ENCODE measurements at places on chromosomes 6 and 20.

- DNase-seq: no peak
These were observed 38.2 kb downstream of the NCR2 start for GRCh38 chr6:41373627-41373918.

DNA sequence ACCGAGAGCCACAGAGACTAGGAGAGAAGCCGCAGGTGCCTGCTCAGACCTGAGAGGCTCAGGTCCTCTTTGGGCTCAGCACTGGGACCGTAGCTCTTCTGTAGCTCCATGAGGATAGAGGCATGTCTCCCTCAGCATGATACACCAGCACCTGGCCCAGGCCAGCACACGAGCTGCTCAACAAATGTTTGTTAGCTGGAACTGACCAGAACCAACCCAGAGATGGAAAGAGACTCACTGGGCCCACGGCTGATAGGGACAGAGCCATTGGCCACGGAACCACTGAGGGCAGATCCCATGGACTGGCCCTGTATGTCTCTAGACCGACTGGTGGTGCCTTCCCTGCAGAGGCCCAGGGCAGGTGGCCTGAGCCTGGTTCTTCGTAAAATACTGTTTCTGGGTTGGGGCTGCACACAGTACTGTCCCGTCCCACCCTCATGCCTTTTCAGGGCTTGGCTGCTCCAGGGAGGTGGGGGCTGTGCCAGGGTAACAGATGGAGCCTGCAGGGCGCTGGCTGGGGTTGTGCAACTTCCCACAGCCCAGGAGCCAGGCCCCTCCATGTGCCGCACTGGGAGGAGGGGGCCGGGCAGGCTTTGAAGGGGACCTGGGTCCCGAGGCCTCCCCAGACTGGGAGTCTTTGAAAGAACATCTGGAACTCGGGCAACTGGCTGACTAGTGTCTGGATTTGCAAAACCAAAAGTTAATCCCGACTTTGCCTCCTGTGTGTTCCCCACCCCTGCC, 5.2 kb downstream of the C20orf204 start:
- no peak for DNase-seq

GRCh38 chr6:141700819-141701218, 431.9 kb upstream of the GJE1 start:
- peak; percentile 32 for DNase-seq

- DNase-seq: no peak
These were observed 81.0 kb downstream of the ATRN start for GRCh38 chr20:3551681-3552434.

- DNase-seq: no peak
These were observed 24.1 kb downstream of the LRFN2 start for GRCh38 chr6:40563111-40563510.

GRCh38 chr20:11847827-11848226, 69.9 kb upstream of the BTBD3 start:
- no peak for DNase-seq

DNA sequence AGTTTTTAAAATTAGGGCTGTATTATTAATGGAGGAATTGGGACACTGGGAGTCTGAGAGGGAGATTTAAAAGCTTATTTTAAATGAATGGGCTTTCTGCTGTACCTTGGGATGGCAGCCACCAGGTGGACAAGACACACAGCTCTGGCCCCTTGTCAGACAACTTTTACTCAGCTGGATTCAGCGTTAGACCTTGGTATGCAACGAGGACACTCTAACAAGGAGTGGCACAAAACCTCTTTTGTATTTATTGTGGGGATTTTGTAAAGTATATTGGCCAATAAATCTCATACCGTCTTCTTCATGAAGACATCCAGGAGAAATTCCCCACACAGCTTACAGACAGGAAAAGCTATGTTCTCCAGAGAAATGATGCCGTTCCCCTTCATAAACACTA, 105.7 kb downstream of the LCA5 start:
- DNase-seq: no peak

DNA sequence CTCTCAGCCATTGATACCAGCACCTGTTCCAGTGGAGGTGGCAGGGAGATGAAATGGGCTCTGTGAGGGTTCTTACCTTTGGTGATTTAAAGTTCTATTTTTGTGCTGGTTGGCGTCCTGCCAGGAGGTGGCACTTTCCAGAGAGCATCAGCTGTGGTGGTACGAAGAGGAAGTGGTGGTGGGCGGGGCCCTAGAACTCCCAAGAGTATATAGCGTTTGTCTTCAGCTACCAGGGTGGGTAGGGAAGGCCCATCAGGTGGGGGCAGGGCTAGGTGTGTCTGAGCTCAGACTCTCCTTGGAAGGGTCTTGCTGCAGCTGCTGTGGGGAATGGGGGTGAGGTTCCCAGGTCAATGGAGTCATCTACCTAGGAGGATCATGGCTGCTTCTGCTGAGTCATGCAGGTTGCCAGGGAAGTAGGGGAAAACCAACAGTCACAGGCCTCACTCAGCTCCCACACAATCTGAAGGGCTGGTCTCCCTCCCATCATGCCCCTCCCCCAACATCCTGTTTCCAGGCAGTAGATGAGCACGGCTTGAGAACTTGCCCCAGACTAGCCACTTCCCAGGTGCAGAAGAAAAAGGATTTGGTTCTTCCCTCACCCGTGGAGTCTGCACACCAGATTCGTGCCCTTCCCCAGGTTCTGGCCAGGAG, 46.6 kb downstream of the MOXD1 start:
- no peak for DNase-seq

DNA sequence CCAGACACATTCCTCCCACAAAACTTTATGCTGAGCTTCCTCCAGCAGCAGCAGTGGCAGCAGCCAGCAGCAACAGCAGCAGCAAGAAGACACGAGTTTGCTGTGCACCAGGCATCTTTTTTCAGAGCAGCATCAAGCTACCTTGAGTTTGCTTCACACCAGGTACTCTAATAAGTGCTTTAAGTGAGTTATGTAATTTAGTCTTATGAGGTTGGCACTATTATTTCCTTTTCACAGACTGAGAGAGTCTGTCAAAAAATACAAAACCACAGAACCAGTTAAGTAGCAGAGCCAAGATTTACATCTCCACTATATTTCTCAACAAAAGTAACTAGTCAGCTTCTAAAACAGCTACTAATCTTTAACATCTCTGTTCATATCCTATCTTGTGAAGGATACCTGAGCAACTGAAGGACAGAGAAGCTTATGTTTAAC, 23.7 kb downstream of the RANBP9 start:
- no peak for DNase-seq

GRCh38 chr20:56443654-56444540, 24.5 kb upstream of the RTF2 start:
- no peak for DNase-seq

GRCh38 chr6:39553860-39554802, 171.1 kb downstream of the KIF6 start:
- peak; percentile 44 for DNase-seq

DNA sequence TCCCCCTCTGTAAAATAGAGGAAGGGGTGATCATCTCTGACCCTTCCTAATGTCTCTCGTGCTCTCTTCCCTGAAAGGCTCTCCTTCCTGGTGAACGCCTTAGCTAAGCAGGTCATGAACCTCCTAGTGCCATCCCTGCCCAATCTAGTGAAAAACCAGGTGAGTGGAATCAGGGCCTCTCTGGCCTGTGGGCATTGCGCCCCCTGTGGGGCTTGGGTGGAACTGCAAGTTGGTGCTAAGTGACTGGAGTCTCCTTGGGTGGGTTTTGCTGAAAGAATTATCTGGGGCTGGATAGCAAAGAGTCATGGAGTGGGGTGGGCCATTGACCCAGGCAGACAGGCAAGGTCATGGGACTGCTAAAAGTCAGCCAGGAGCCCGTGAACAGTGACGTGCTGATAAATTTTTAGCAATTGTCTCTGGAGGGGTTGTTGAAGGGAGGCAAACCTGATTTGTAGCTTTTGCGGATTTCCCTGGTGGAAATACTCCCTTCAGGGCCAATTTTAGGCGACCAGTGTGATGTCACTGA, 8.9 kb downstream of the BPIFB1 start:
- DNase-seq: no peak

DNA sequence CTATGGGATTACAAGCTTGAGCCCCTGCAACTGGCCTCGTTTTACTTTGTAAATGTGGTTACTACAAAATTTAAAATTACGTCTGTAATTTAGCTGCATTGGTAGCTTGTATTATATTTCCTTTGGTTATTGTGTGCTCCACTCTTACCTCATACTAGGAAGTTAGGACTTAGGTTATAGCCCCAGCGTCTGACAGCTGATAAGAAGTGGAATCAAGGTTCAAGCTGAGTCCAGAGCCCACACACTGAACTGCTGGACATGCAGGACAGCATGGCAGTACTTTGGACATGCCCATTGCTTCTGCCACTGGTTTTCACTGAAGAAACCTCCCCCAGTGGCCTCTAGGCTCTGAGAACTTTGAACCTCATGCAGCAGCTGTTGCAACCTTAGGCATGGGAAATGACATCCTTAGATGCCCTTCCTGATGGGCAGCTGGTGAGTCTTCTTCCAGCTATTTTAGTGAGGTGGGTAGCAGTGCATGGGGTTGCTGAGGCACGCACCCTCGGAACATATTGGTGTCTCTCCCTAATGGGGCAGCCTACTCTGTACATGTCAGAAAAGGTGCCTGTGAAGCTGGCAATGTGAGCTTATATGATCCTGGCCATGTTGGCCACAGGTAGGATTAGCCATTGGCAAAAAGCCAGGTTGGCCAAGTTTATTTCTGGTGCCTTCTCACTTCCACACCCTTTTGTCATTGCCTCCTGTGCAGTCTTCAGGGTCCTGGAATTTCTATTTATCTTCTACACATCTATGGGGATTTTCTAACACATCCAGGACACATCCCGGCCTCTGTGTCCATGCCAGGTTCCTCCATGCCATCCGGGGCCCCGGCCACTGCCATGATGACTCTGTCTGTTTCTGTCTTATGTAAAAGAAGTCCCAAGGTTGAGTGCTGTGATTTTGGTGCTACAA, 85.3 kb downstream of the CDS2 start:
- no peak for DNase-seq

DNA sequence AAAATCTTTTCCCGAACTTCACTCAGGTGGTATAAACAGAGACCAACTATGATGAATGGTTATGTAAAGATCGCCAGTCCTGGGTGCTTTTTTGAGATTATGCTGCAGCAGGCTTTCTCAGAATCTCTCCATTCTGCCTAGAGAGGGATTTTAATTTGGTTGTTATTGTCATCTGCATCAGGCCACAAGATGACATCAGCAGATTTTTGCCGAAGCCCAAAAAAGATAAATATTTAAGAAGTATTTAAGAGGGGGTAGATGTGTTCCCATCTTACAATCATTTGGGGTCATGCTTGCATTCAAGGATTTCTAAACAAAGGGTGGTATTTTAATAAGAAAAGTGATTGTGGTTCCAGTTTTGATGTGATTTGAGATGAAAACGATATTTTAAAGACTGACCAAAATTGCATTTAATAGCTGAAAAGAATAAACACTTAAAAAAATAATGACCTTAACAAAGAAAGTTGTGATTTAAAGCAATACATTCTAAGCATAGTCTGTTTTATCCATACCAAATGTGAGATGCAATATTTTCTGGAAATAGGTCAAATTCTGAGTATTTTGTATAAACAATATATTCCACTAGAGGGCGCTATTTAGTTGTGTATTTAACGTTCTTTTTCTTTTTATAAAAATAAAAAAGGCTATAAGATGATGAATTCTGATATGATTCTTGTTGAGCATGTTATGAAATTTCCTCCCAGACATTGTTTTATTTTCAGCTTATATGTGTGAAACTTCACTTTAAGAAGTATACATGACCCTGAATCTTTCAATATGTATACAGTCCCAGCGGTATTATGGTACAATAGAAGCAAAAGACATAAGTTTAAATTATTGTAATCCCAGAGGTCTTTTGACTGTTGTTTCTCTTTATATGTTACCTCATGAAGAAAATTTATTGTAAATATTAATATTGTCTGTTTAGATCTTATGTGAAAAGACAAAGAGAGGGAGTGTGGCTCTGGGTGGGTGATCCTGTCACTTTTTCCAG, 51.0 kb upstream of the ZFP64 start:
- peak; percentile 43 for DNase-seq

GRCh38 chr6:152356016-152356415, 281.1 kb downstream of the SYNE1 start:
- peak; percentile 12 for DNase-seq

DNA sequence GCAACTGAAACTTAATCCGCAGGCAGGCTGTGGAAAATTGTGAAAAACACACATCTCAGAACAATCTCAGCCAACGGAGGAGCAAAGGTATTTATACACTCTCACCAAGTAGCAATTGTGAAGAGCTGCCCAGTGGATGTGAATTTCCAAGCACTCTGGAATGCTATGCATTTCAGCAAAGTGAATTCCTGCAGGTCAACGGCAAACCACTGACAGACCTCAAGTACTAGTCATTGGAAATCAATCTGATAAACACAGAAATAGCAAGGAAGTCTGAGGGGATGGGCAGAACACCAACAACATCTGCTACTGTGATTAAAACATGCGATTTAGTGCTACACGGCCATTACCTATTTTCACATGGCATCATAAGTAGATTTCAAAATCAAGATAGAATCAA, 429.1 kb downstream of the HTR1B start:
- peak; percentile 99 for DNase-seq

GRCh38 chr6:26249957-26250697, 114.9 kb upstream of the BTN3A2 start:
- peak; percentile 74 for DNase-seq

- no peak for DNase-seq
These were observed 73.1 kb downstream of the PLEKHG1 start for GRCh38 chr6:150672800-150673199.

DNA sequence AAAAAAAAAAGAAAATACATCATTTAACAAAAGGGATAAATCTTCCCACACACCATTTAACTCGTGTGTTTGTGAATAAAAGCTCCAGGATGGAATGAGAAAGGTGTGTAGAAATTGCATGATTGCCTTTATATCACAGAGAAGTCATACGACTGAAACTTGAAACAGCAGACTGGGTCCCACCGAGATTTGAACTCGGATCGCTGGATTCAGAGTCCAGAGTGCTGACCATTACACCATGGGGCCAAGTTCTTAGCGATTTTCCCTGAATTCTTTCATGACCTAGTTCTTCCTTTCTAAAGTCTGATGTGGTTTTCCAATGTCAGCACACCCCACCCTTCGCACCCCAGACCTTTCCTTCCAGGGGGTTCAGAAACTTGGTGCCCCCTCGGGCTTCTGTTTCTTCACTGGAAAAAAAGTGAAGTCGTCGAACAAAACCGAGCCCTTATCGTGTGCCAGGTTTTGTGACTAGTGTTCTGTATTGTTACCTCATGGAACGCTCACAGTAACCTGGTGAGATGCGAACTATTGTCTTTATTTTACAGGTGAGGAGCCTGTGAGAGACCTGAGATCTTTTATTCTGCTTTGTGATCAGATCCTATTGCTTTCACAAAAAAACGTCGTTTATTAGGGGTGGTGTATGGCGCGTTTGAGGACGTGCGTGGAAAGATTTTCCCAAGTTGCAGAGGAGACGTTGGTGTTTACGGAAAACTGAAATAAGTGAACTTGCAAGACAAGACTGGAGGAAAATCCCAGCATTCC, 120.8 kb downstream of the OR2B2 start:
- peak; percentile 85 for DNase-seq

DNA sequence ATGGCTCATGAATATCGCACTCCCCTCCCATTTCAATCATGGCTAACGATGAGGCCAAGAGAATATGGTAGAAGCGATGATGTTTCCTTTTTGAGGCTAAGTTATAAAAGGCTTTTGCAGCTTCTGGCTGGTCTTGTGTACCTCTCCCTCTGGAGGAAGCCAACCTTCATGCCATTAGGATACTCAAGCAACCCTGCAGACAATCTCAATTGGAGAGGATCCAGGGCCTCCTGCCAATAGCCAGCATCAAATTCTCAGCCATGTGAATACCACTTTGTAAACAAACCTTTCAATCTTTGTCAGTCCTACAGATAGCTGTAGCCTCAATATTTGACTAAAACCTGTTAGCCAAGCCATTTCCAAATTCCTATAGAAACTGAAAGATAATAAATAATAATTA, 738.4 kb downstream of the KIF16B start:
- no peak for DNase-seq

GRCh38 chr20:34316196-34316814, 13.2 kb upstream of the AHCY start:
- peak; percentile 27 for DNase-seq

All from fibroblast of upper back skin (primary cell).